Fibroblast of skin of scalp (primary cell): ENCODE measurements at places on chromosomes 1 and 21.
A peak's percentile ranks its signal among the peaks of the same experiment; 100 is the strongest.

DNA sequence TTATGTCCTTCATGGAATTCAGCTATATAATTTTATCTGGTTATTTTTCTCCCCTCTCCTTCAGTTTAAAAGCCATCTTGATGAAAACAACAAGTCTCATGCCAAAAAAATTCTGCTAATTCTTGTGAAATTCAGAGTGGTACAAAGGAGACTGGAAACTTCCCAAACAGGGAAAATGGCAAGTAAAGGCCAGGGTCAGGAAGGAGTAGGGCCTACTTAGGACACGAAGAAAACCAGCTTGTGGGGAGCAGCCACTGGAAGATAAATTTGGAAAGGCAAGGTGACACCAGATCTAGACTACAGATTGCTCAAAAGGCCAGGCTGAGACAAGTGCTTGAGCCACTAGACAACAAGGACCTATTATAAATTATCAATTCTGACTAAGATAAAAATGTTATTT, 6.4 kb downstream of the TSTD1 start:
- DNase-seq = no peak

- peak; percentile 22 for DNase-seq
These were observed 75.5 kb upstream of the RAB3GAP2 start for GRCh38 chr1:220347654-220348175.

- no peak for DNase-seq
These were observed 37.9 kb downstream of the PIK3R3 start for GRCh38 chr1:46094471-46095005.

- no peak for DNase-seq
These were observed 72.3 kb upstream of the NTPCR start for GRCh38 chr1:232878086-232878485.

DNA sequence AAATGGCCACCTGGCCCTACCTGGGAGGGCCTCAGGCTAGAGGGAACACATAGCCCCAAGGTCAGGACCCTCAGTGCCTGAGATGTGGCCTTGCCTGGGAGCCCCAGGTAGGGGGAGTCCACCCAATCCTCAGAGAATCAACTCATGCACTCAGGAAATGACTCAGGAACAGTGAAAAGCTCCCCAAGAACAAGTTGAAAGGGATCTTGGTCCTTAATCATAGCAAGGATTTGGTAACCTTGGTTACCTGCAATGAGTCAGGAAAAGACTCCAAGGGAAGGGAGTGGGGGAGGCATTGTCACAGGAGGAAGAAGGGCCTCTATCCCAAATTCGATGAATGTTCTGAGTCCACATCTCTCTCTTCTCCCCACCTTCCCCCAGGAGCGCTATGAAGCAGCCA, 17.0 kb downstream of the MAP7D1 start:
- DNase-seq = peak; percentile 34

- no peak for DNase-seq
These were observed 199.1 kb downstream of the HIVEP3 start for GRCh38 chr1:41719590-41719989.

GRCh38 chr21:44779417-44780136, 22.0 kb downstream of the UBE2G2 start:
- no peak for DNase-seq

- no peak for DNase-seq
These were observed 70.7 kb downstream of the SPATA46 start for GRCh38 chr1:162305969-162306368.

- DNase-seq = no peak
These were observed 13.0 kb downstream of the TFF3 start for GRCh38 chr21:42302076-42302650.

DNA sequence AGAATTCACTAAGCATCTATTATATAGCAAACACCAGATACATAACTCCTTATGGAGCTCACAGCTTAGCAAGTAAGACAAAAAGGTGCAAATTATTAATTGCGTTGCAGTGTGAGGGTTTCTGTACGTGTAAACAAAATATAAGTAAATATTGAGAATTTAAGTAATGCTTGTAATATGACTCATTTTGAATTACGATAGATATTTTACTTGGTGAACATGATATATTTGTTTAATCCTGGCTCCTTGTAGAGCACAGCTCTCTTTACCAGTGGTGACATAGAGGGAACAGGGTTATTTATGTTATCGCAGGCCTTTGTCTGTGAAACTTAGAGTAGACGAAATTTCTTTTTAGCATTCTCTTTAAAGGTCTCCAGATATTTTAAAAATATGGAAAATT, 36.4 kb downstream of the LYPLAL1 start:
- no peak for DNase-seq

DNA sequence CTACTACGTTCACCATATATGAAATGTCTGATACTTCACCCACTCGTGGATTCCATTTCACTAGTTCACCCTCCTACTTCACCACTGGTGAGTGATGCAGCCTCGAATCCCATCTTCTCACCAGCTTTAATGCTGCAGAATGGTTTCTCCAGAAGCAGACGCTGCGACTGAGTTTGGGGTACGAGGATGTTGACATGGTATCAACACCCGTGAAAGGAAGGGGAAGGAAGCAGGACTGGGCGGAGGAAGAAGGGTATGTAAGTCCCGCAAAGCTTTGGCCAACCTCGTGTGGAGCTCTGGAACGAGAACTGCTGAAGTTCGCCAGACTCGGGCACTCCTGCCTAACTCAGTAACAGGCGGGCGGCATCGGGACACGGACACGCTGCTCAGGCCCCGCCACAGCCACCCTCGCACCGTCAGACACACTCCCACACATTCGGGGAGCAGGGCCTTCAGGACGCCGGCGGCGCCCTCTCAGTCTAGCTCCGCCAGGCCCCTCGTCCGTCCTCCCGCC, 833 bp upstream of the DIP2A start:
- peak; percentile 17 for DNase-seq

- no peak for DNase-seq
These were observed 52.2 kb downstream of the RERE start for GRCh38 chr1:8765198-8765597.

- peak; percentile 69 for DNase-seq
These were observed 101.2 kb upstream of the SLC2A1 start for GRCh38 chr1:43059640-43060574.

DNA sequence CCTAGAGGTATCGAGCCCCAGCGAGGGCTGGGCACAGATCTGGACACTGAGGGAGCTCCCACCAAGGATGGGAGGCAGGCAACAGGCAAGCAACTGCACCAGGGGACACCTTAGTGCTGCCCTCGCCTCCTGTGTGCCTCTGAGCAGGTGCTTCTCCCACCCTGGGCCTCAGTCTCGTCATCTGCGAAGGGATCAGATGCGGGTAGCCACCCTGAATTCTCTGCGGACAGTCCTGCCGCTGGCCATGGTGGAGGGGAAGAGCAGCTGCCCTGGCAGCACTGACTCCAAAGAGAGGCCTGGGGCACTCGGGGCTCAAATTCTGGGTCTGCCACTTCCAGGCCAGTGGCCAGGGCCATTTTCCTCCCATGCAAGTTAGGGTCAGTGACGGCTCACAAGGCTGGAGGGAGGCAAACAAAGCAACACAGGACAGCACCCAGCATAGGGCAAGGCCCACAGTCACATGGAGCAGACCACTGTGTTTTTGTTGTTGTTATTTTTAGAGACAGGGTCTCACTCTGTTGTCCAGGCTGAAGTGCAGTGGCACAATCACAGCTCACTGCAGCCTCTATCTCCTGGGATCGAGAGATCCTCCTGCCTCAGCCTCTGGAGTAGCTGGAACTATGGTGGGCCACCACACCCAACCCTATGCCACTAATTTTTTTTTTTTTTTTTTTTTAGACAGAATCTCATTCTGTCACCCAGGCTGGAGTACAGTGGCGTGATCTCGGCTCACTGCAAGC, 7.1 kb upstream of the SDC3 start:
- no peak for DNase-seq

DNA sequence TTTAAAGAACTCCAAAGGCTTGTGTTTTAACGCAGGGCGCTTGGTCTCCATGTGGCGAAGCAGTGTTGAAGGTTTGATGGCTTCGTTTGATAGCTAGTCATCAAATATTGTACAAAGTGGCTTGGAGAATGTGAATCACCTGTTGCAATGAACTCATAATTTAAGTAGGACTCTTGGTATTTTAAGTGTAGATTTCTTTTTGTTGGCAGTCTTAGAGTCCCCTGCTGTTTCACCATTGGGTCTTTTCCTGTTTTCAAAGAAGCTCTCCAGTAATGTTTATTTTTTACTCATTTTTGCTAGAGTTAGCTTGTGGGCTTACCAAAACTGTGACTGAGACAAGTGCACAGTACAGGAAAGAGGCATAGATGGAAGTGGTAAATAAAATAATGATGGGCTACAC, 26.2 kb downstream of the RASAL2 start:
- no peak for DNase-seq

DNA sequence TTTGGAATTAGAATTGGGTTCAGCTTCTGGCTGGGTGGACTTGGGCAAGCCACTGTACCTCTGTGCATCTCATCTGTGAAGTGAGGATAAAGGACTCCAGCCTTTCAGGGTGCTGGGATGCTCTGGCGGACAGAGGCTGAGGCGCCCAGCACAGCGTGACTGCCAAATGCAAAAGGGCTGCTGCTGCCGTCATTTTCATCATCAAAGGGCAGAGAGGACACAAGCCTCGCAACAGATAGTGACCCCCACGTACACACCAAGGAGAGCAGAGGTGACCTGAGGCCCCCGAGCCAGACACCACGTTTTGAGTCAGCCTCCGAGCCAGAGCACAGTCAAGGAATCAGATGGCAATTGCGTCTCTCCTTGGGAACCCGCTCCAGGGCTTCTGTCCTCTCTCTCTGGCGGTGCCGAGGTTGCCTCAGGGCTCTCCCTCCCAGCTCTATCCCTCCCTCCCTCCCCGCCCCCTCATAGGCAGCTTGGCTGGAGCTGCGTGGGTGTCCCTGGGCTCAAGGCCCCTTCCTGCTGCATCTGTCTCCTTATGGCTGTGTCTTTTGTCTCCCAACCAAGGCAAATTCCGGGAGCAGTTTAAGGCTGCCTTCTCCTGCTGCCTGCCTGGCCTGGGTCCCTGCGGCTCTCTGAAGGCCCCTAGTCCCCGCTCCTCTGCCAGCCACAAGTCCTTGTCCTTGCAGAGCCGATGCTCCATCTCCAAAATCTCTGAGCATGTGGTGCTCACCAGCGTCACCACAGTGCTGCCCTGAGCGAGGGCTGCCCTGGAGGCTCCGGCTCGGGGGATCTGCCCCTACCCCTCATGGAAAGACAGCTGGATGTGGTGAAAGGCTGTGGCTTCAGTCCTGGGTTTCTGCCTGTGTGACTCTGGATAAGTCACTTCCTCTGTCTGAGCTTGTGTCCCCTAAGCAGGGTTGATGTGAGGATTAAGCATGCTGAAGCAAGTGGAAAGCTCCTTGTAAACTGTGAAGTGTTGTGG, 9.0 kb downstream of the HCRTR1 start:
- no peak for DNase-seq

DNA sequence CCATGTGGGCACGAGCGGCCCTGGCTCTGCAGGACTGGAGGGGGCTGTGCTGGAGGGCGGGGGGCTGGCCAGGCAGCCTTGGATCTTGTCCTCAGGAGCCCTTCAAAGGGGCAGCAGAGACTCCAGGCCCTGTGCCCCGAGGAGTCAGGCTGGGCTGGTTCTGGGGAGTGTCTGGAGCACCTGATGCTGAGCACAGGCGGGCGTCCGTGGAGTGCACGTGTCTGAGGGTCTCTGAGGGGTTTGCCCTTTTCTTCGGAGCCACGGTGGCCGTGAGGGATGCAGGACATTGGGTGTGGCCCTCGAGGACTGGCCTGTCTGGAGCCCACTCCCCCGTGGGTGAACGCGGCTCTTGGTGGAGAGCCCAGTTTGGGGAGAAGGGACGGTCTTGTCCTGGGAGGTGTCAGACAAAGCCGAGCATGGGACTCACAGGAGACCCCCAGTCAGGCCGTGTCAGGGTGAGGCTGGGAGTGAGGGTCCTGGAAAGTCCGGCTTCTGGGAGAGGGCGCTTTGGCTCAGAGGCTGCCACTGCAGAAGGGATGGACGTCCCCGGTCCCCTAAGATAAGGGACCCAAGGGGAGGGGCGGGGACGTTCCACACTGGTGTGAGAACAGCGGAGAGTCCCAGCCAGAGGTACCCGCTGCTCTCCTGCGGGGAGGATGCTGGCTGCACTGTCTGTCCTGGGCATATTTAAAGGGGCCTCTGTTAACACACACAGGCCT, 60.8 kb downstream of the COL18A1 start:
- DNase-seq = no peak

DNA sequence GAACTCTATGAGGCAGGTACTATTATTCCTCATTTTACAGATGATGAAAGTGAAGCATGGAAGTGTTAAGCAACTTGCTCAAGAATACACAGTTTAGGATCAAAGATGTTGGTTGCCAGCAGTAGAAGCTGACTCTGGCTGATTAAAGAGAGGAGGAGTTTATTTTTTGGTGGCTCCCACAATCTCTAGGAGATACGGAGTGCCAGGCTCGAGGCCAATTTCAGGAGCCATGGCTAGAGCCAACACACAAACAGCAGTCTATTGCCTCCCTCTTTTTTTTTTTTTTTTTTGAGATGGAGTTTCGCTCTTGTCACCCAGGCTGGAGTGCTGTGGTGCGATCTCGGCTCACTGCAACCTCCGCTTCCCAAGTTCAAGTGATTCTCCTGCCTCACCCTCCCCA, 19.6 kb downstream of the TTF2 start:
- DNase-seq = no peak

GRCh38 chr1:12711536-12711935, 4.4 kb upstream of the AADACL3 start:
- peak; percentile 88 for DNase-seq

DNA sequence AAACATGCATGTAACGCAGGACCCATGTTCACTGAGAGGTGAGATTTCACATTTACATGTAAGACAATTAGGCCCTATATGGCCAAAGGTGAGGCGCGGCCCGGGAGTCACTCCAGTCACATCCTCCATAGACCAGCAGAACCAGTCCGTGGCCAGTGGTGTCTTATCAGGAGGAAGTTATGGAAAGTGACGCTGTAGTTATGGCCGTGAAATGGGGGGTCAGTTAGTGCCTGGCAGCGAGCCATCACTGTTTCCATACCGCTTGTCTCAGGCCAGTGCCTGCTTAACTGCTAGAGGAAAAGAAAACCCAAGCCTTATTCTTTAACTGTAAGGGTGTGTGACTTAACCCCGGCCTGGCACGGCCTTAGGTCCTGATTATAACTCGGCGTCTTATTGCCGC, 6.1 kb downstream of the C1orf159 start:
- no peak for DNase-seq

DNA sequence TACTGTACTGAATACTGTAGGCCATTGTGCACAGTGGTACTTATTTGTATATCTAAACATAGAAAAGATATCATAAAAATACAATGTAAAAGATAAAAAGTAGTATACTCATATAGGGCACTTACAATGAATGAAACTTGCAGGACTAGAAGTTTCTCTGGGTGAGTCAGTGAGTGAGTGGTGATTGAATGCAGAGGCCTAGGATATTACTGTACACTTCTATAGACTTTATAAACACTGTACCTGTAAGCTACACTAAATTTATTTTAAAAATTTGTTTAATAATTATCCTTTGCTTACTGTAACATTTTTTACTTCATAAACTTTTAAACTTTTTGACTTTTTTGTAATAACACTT, 82.5 kb downstream of the FGGY start:
- DNase-seq = no peak

GRCh38 chr1:206600527-206600926, 11.7 kb downstream of the EIF2D start:
- no peak for DNase-seq

GRCh38 chr1:235624721-235625333, 24.8 kb downstream of the GNG4 start:
- DNase-seq = peak; percentile 13

- DNase-seq = no peak
These were observed 3.9 kb downstream of the TRIM45 start for GRCh38 chr1:117117697-117118096.

- peak; percentile 56 for DNase-seq
These were observed 31.8 kb downstream of the GADD45A start for GRCh38 chr1:67716800-67717199.

GRCh38 chr1:109573785-109574184, 25.4 kb downstream of the GNAI3 start:
- no peak for DNase-seq
